ENCODE measurements at places on chromosomes 7 and 10.

DNA sequence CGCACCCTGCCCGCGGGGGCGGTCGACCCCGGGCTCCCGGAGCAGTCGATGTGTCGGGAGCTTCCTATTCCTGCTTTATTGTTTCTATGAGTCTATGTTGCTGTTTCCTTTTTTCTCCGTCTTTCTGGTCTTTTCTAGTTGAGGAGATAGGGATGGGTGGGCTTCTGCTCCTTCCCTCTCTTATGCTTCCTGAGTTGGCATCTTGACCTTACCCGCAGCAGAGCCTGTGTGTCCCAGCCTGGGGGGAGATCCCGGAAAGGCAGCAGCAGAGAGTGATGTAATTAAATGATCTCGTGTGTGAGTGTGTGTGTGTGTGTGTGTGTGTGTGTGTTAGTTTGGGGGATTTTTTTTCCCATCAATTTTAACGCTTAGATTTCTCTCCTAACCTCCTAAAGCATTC, 486 bp upstream of the SORCS1 start:
- H3K36me3 ChIP-seq: no peaks in the 10 kb centered on the region
- peak overlapping the region; percentile 11 for H3K4me3 ChIP-seq
- peak; percentile 50 for DNase-seq
- H3K4me1 ChIP-seq: no peaks in the 10 kb centered on the region

GRCh38 chr7:95253986-95254385, 70.3 kb downstream of the PON1 start:
- H3K4me3 ChIP-seq: no peak overlapping the region
- no peaks in the 10 kb centered on the region for H3K27me3 ChIP-seq
- H3K36me3 ChIP-seq: no peaks in the 10 kb centered on the region
- no peaks in the 10 kb centered on the region for H3K4me1 ChIP-seq
- DNase-seq: no peak
- H3K27ac ChIP-seq: no peak overlapping the region

GRCh38 chr10:116044801-116045248, 228.2 kb downstream of the GFRA1 start:
- H3K27me3 ChIP-seq: no peaks in the 10 kb centered on the region
- H3K4me3 ChIP-seq: no peak overlapping the region
- no peaks in the 10 kb centered on the region for H3K36me3 ChIP-seq
- DNase-seq: no peak

DNA sequence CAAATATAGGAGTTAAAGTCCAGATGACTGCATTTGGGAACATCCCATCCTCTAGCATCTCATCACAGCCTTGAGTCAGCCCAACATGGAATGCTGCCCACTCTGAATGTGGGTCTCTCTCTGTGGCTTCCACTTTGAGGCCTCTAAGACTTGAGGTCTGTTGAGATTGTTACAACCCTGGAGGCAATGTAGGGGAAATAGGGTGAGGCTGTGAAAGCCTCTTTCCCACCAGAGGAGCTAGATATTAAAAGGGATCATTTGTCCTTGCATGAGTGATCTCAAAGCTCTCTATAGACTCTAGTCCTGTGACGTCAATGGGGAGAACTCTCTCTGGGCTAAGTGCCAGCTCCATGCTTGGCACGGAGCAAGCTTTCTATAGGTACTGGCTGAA, 6.4 kb upstream of the GOLGA7B start:
- H3K4me3 ChIP-seq: no peak overlapping the region
- no peaks in the 10 kb centered on the region for H3K27me3 ChIP-seq
- H3K36me3 ChIP-seq: no peaks in the 10 kb centered on the region
- DNase-seq: no peak

All from mesendoderm (in vitro differentiated cells).